ENCODE measurements at places on chromosomes 5 and 9.
A peak's percentile ranks its signal among the peaks of the same experiment; 100 is the strongest.

GRCh38 chr9:20242510-20243189 lies 379.6 kb downstream of the MLLT3 start:
- DNase-seq, result no peak
- no peak overlapping the region for H3K4me3 ChIP-seq
- H3K27ac ChIP-seq, result no peak overlapping the region
- no peaks in the 10 kb centered on the region for H3K36me3 ChIP-seq
- no peaks in the 10 kb centered on the region for H3K27me3 ChIP-seq
- no peaks in the 10 kb centered on the region for H3K4me1 ChIP-seq

DNA sequence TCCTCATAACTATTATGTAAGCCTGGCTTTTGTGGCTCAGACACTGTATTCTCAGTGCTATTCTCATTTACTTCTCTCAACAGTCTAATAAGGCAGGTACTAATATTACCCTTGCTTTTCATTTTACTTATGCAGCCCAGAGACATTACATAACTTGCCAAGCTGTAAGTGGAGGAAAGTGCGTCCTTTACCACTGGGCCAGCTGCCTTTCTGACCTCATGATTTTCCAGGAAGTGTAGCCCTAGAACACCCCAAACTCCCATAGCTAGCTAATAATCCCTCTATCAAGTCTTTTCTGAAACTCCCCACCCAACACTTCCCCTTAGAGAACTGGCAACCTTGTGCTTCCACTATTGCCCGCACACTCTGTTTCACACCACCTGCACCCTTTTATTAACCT lies 192.9 kb upstream of the HMHB1 start:
- H3K4me1 ChIP-seq, result no peaks in the 10 kb centered on the region
- H3K4me3 ChIP-seq, result no peak overlapping the region
- no peaks in the 10 kb centered on the region for H3K27me3 ChIP-seq
- H3K36me3 ChIP-seq, result no peaks in the 10 kb centered on the region
- no peak overlapping the region for H3K27ac ChIP-seq
- no peak for DNase-seq

DNA sequence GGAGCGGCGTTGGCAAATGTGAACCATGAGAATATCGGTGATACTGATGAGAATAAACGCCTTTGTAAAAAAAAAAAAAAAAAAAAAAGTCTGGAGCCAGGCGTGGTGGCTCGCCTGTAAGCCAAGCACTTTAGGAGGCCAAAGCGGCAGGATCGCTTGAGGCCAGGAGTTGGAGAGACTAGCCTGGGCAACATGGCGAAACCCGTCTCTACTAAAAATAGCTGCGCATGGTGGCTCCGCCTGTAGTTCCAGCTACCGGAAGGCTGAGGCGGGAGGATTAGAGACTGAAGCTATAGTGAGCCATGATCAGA lies 425 bp upstream of the NFX1 start:
- peak overlapping the region; percentile 97 for H3K27ac ChIP-seq
- H3K27me3 ChIP-seq, result no peaks in the 10 kb centered on the region
- H3K4me1 ChIP-seq, result peaks cover 3% of the 10 kb centered on the region
- H3K36me3 ChIP-seq, result peaks cover 2% of the 10 kb centered on the region
- H3K4me3 ChIP-seq, result peak overlapping the region; percentile 72

DNA sequence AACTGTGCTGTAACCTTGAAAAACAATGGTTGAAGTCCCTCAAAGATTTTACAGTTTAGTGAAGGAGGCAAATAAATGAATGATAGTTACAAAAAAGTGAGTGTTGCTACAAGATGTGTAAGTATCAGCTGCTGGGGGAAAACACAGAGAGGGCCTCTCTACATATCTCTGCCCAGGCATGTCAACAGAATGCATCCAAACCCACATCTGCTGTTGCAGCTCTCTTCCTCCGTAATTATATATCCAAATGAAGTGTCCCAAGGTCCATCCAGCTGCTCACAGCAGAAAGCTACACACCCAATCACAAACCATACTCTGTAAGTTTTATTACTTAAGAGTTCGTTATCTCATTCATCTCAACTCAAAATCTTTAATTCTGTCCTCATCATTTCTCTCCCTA lies 584.6 kb downstream of the ANXA1 start:
- no peak overlapping the region for H3K4me3 ChIP-seq
- no peaks in the 10 kb centered on the region for H3K27me3 ChIP-seq
- no peaks in the 10 kb centered on the region for H3K4me1 ChIP-seq
- DNase-seq, result no peak
- no peak overlapping the region for H3K27ac ChIP-seq

DNA sequence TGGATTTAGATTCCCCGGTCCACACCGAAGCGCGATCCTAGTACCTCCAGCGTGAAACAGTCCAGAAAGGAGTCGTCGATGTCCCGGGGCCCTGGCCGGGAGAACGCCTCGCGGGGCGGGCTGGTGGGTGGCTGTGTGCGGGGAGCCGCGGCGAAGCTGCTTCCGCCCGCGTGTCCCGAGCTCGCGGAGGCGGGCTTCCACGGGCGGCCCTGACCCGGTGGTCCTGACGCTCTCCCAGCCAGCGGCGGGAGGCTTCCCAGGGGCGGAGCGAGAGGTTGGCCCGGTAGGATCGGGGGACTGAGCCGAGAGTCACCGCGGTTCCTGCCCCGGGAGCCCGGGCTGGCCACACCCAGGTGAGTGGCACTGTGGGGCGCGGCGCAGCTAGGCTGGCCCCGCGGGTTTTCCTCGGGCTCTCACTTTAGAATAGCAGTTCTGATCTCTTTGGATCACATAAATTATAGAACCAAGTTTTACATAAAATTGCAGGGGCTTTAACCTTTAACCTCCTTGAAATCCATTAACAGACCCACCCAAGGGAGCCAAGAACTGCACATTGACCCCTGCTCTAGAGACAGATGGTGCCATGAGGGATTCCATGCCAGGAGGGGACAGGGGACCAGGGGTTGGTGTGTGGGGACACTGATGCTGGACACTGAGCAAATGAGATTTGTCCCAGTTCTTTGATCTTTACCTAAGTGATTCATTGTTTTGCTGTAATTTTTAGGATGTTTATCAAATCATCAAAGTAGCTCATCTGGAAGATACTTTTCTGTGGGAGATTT lies 29.2 kb upstream of the IL31RA start:
- no peaks in the 10 kb centered on the region for H3K36me3 ChIP-seq
- no peak overlapping the region for H3K27ac ChIP-seq
- peak overlapping the region; percentile 30 for H3K4me3 ChIP-seq
- DNase-seq, result no peak

GRCh38 chr5:71748360-71748759 lies 29.3 kb downstream of the CARTPT start:
- DNase-seq, result peak; percentile 94
- peak overlapping the region; percentile 53 for H3K27ac ChIP-seq
- no peaks in the 10 kb centered on the region for H3K36me3 ChIP-seq

DNA sequence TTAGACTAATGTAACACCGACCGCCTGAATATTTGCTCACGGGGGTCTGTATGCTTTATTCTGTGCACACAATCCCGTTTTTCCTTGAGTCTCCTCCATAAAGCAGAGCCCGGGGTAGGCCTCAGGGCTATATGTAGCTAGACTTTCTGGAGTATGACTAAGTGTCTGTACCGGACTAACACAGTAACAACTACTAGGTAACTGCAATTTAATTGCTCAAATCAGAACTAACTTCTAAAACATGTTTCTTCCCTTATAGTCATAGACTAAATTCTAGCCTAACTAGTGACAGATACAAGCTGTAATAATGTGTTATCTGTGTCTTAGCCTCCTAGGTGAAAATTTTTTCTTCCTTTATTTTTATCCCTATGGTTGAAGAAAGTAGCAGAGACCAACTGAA lies 2.1 kb downstream of the REEP5 start:
- H3K4me1 ChIP-seq, result peaks cover 4% of the 10 kb centered on the region
- H3K27ac ChIP-seq, result no peak overlapping the region
- no peaks in the 10 kb centered on the region for H3K27me3 ChIP-seq
- no peak for DNase-seq
- no peaks in the 10 kb centered on the region for H3K36me3 ChIP-seq

DNA sequence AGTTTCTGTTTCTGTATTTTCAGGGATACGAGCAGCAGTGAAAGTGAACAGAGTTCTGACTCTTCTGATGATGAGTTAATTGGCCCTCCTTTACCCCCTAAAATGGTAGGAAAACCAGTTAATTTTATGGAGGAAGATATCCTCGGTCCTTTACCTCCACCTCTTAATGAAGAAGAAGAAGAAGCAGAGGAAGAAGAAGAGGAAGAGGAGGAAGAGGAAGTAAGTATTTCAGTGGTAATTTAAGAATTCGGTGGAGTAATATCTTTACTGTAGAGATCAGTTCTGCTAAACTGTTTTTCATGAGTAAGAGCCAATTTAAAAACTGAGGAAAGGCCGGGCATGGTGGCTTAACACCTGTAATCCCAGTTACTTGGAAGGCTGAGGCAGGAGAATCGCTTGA lies 17.2 kb downstream of the WDR70 start:
- H3K27ac ChIP-seq, result no peak overlapping the region
- no peak for DNase-seq
- no peaks in the 10 kb centered on the region for H3K4me1 ChIP-seq
- H3K27me3 ChIP-seq, result no peaks in the 10 kb centered on the region
- H3K4me3 ChIP-seq, result no peak overlapping the region

All from prostate gland (tissue), 2 donors.